ENCODE measurements at places on chromosomes 16 and 17.

DNA sequence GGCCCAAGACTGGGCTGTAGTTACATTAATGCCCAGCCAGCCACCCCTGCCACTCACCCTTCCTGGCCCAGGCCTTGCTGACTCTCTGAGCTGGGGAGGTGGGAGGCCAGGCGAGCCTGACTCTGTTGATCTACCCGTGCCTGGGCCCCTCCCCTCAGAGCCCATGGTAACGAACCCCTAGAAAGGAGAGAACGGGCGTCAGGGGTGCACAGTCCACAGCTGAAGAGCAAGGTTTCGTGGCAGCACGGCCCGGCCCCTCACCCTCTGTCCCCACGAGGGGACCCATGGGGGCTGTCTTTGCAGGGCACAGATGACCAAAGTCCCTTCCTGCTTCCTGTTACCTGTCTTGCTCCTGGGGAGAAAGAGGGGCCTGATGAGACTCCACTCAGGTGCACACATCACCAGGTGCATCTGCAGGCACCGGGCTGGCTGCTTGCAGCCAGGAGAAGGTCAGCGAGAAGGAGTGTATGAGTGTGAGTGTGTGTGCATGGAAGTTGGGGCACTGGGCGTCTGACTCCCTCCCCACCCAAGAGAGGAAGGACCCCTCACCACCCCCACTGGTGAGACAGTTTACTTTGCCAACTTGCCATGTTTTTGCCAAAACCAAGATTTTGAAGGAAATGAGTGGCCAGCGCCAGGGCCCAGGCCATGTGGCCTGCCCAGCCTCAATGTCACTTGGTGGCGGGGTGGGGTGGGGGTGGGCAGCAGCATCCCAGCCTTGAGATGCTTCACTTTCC is 359.1 kb downstream of the SEC14L1 start:
- peak; percentile 5 for DNase-seq

DNA sequence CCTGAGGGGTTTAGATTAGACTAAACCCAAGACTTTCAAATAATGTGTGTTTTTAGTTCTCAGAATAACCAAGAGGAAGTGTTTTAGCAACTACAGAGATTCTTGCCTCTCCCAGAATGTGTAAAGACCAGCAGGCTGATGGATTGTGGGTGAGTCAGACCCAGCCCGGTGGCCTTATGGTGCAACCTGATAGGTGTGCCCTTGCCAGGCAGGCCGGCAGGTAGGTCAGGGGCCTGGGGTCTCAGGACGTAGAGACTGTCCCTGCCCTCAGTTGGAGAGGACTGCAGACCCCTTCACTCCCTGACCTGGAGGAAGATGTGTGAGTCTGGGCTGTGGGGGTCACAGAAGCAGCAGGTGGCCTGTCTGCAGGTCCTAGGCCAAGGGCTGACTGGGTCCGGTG is 47.2 kb upstream of the ACSF3 start:
- DNase-seq = no peak

- DNase-seq = peak; percentile 73
Observed at GRCh38 chr17:47789611-47790561, 31.7 kb downstream of the OSBPL7 start.

GRCh38 chr17:81713556-81714411 is 1.7 kb downstream of the SLC25A10 start:
- no peak for DNase-seq

GRCh38 chr17:28812748-28813377 is 29.7 kb downstream of the FAM222B start:
- no peak for DNase-seq

DNA sequence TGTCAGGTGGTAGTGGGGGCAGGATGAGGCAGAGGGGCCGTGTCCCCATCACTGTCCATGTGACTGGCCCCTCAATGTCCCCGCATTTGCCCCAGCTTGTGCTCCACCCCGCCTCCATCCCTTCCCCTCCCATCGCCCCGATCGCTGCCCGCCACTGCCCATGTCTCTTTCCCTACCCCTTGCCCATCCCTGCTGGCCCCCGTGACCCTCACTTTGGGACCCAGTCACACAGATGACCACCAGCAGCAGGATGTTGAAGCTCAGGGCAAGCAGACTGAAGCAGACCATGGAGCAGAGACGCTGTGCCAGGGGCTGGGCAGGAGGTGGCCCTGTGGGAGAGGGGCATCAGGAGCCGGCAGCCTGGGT is 6.1 kb downstream of the ASGR2 start:
- DNase-seq = no peak

GRCh38 chr17:5694551-5694950 is 110.2 kb upstream of the NLRP1 start:
- peak; percentile 59 for DNase-seq

- DNase-seq = no peak
Observed at GRCh38 chr17:16623282-16623681, 30.4 kb downstream of the ZNF624 start.

- DNase-seq = no peak
Observed at GRCh38 chr16:57143149-57143921, 42.5 kb downstream of the PSME3IP1 start.

DNA sequence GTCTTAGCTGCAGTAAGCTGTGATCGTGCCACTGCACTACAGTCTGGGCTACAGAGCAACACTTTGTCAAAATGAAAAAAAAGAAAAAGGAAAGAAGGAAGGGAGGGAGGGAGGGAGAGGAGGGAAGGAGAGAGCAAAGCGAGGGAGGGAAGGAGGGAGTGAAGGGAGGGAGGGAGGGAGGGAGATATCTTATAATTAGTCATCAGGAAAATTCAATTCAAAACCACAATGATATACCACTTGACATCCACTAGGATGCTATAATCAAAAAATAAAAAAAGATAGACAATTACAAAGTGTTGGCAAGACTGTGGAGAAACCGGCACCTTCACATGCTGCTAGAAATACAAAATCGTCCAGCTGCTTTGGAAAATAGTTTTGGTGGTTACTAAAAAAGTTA is 93.8 kb downstream of the CDC27 start:
- no peak for DNase-seq

GRCh38 chr17:31470592-31470991 is 79.1 kb downstream of the RAB11FIP4 start:
- no peak for DNase-seq

GRCh38 chr16:15855704-15856003 is 1.2 kb downstream of the MYH11 start:
- DNase-seq = no peak

DNA sequence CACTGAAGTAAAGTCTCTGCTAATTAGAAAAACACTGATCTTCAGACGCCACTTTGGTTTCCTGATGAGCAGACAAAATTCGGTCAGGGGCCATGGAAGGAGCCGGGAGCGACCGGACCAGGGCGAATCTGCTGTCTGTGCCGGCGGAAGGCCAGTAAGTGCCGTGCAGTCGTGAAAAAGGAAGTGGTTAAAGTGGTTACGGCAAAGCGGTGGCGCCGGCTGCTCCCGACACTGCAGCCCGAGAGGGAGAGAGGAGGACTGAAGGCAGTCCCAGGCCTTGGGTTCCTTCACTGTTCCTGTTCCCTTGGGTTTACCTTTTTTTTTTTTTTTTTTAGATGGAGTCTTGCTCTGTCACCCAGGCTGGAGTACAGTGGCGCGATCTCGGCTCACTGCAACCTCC is 17.3 kb upstream of the HEXD start:
- no peak for DNase-seq
